ENCODE measurements at places on chromosomes 5 and 9.
A peak's percentile ranks its signal among the peaks of the same experiment; 100 is the strongest.

- no peak for DNase-seq
Observed at GRCh38 chr5:172008111-172008455, 1.6 kb upstream of the FBXW11 start.

DNA sequence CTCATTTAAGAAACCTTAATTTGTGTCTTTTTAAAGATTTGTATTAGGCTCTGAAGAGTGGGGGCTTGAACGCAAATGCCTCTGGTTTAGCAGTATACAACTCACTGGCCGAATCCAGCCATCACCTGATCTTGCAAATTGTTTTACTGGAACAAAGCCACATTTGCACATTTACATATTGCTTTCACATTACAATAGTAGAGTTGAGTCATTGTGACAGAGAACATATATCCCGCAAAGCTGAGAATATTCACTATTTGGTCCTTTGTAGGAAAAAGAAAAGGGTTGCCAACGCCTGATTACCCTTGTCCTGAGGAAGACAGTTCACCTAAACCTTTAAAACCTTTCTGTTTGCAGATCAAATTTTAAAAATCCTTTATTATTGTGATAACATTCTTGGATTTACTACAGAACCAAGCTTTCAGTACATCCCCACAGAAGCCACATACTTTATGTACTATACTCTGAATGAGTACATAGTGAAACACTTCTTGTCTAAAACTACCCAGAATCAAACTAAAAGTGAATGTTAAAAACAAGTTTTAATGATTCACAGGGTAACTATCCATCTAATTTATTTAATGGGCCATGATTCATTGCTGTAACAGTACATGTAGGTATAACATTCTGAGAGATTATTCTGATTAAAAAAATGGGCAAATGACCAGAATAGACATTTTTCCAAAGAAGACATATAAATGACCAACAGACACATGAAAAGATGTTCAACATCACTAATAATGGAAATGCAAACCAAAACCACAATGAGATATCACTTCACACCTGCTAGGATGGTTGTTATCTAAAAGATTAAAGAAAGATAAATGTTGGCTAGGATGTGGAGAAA lies 161.0 kb downstream of the SLC25A46 start:
- DNase-seq = no peak

GRCh38 chr5:19241690-19242089 lies 746.3 kb downstream of the CDH18 start:
- no peak for DNase-seq

- DNase-seq = no peak
Observed at GRCh38 chr9:94581728-94582127, 11.9 kb downstream of the FBP2 start.

DNA sequence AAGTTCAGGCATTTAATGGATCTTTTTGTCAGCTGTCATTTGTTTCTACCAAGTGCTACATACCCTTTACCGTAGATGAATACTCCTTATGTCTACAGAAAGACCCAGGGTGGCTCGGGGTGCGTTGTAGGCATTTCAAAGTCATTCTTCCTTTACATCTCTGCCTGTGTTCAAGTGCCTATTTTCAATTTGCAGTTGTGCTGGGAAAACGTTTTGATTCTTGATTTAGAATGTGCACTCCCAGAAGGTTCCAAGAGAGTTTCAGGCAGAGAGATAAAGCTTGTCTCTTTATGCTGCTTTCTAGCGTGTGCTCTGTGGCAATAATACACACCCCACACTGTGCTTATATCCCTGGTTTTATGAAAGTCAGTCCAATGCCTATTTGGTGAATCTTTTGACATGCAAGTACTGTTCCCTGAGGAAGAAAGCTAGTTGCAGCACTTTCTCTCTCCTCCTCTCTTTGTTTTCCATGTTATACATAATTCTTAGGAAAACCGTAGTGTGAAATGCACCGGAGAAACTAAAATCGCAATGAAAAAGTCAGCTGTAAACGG lies 828.1 kb upstream of the ZNF608 start:
- DNase-seq = no peak

DNA sequence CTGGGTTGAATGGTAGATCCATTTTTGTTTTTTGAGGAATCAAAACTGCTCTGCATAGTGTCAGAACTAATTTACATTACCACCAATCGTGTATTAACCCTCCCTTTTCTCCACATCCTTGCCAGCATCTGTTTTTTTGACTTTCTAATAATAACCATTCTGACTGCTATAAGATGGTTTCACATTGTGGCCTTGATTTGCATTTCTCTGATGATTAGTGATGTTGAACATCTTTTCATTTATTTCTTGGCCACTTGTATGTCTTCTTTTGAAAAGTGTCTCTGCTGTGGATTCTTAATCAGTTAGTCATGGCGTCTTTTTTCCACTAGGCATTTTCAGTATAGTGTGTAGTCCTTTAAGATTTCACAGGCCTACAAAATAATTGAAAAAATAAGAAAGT lies 2144.3 kb upstream of the C9orf72 start:
- DNase-seq = no peak

DNA sequence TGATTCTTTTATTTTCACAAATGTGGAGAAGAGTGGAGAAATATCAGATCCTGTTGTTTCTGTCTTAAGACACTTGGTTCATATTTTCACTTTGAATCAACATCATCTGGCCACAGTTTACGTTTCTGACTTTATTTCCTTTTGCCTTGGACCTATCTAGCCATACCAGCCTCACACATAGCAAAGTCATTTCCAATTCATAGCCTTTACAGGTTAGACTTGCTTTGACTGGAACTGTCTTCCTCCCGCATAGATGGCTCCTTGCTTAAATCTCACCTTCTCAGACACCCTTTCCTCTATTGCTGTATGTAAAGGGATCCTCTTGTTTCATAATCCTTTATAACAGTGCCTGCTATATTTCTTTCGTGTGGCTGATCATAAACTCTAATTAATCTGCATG lies 297.8 kb downstream of the SH3GL2 start:
- DNase-seq = no peak

DNA sequence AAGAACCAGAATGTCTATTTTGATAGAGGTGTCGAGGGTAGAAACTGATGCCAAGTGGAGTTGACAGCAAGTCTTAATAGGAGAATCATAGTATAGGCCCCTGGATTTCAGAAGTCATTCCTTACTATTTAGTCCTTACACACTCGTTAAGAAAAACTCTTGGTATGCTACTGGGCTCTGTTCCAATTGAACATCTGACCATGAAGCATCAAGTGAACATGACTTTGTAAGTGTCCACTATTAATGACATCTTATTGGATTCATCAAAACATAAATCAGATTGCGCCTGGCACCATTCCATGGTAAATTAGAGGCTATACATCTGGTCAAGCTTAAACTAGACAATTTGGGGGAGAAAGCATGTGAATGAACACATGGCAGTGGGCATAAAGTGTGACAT lies 1056.5 kb upstream of the EDIL3 start:
- DNase-seq = no peak

GRCh38 chr9:87665505-87665904 lies 60.4 kb upstream of the CTSL start:
- DNase-seq = no peak

DNA sequence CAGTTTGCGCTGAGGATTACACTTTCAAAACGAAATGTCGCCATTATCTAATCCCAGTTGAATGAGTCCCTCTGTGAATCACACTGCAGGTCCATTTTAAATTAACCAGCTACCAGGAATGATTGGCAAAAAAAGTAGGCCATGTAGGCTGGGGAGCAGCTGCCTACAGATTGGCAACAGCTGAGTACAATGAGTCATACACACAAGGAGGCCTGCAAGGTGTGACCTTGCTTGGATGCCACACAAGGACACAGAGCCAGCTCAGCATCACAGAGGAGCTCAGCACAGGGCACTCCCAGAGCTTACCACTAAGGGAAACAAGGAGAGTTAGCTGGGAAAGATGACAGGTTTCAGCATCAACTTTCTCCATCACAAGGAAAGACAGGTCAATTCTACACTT lies 12.9 kb downstream of the HAVCR1 start:
- peak; percentile 12 for DNase-seq

- no peak for DNase-seq
Observed at GRCh38 chr5:154345255-154345952, 100.4 kb upstream of the SAP30L start.

DNA sequence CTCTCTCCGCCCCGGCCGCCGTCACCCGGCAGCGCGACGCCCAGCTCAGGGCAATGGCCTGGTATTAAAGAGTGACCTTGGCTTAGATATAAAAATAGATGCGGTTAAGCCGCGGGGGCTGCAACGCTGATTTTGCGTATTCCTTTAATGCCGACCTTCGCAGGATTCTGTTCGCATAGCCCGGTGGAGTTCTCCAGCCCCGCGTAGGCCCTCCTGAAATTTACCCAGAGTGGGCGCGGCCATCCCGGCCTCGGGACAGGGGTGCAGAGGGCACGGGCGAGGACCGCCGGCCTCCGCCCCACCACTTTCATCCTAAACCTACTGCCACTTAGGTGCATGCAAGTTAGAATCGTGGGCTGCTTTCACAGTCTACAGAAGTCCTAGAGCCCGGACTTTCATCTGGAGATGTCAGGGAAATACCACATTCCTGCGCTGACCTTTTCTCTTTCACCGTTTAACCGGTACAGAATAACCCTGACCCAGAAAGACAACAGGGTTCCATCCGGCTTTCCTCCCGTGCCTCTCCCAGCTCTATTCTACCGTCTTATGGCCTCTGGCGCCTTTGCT lies 492 bp upstream of the FAM169A start:
- no peak for DNase-seq

DNA sequence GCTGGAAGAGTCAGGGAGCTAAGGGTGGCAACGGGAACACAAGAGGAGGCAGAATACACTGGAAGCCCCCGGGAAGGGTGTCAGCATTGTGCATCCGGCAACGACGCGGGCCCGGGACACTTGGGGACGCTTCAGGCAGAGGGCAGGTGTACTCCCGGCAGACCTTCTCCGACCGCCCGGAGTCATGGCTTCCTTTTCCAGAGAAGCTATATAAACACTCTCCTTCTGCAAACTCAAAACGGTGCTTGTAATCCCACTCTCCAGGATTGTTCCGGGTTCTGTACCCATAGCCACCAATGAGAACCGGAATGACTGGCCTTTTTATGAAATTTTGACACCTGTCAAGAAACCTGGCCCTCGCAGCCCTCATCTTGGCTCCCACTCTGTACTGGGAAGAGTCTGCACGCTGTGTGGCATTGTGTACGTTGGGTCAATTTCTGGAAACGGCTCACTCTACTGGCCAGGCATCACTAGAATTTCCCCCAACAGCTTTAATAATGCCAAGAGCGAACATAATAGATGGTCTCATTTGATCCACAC lies 462 bp upstream of the MCC start:
- DNase-seq = peak; percentile 7

GRCh38 chr5:54401515-54401914 lies 54.0 kb upstream of the HSPB3 start:
- no peak for DNase-seq

GRCh38 chr5:141883184-141883891 lies 5.1 kb upstream of the PCDH1 start:
- no peak for DNase-seq

DNA sequence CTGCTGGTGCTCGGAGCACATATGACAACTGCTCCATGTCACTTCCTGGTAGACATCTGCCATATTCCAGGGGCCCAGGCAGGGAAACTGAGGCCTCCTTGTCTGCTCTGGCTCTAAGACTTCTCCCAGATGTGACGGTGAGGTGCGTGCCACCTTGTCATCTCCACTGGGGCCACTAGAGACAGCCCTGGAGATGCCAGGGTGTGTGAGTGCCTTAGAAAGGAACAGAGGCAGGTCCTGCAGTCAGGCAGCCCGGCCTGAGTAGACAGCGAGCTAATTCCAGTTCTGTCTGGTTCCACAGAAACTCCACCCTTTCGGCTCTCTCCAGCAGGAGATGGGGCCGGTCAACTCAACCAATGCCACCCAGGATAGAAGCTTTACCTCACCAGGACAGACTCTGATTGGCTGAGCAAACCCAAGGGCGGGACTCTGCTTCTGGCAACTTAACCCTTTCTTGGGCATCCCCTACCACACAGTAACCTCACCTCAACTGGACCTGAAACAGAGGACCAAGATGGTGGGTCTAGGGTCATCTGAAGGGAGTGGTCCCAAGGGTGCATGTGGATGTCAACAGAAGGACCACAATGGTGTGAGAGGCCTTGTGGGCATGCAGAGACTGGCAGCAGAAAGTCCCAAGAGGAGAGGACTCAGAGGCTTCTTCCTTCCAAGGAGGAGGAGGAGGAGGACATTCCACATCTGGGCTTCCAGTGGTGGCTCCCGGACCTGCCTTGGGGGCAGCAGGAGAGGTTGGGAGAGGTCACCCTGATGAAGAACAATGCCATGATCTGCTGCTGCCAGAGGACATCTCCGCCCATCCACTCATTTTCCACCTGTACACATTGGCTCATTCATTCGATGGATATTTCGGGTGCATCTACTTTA lies 77.7 kb downstream of the RGS3 start:
- DNase-seq = no peak

DNA sequence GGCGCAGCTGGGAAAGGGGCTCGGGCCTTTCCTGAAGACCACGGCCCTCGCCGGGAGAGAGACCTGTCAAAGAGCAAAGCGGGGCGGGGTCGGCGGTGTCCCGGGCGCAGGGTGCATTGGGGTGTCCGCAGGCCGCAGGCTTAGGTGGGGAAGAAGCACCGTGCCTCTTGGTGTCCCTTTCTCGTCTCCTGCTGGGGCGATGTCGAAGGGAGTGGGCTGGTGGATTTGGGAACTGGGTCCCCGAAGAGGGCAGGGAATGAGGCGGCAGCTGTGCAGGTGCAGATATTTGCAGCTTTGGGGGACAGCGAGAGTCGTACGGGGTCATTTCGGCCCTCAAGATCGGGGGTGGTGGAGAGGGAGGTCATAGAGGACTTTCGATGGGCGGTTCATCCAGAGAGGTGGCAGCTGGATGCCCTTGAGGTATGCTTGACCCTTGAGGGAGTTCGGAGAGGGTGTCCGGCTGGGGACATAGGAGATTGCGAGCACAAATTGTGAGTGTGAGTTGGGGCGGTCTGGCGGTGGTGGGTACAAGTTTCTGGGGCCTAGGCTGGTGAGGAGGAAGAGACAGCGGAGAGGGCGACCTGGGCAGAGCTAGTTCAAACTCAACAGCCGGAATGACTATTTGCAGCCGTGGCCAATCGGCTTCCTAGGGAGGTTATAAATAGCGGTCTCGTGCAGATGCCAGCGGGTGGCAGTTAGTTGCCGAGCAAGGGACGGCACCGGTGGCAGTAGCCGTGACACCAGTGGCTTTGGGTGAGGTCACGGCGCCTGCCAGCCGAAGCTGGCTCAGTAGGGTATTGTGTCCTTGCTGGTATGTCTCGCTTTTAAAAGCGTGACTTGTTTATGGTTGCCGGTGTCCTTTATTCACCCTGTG lies 601 bp downstream of the NNT start:
- peak; percentile 72 for DNase-seq

DNA sequence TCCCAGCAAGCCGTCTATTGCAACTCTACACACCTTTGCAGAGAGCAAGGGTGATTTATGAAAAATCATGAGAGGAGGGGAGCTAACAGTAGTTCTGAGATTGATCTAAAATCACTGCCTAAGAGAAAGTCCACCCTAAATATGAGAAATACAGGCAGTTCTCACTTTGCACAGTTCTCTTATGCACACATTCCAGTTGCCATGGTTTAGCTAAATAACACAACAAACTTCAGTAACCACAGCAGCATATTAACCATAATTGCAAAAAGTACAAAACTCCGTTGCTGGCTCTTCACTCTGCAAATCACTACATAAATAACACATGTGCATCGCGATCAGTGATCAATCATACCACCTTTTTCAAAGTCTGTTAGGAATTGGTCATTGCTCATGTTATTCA lies 31.1 kb downstream of the PGGT1B start:
- DNase-seq = no peak

- no peak for DNase-seq
Observed at GRCh38 chr5:66299463-66299862, 155.4 kb downstream of the SREK1 start.

- DNase-seq = no peak
Observed at GRCh38 chr9:133779081-133779480, 40.9 kb upstream of the SARDH start.
